SK-N-SH treated with all-trans-retinoic acid at 6 μM for 48 hours (cell line): ENCODE measurements at places on chromosomes 1 and 21.
A peak's percentile ranks its signal among the peaks of the same experiment; 100 is the strongest.

GRCh38 chr21:45138199-45139002 lies 64.0 kb downstream of the ADARB1 start:
- peak; percentile 41; the same call in 2 of the 3 replicates for ATAC-seq

DNA sequence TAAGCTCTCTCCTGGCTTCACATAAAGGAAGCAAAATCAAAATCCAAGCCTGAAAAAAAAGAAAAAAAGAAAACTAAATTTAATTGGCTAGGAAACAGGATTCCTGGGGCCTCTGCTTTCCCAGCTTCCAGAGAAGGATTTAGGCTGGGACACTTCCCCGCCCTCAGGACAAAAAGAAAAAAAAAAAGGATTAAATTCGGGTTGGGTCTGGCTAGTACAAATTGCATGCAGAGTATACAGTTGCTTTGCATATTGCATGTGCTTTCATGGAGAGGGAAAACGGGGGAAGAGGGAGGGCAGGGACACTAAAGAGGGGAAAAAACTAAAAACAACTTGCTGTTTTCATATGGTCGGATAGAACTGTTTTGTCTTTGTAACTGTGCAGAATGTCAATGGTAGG lies 42.7 kb downstream of the OLIG1 start:
- ATAC-seq: no peak

GRCh38 chr21:45972716-45973474 lies 8.7 kb upstream of the COL6A1 start:
- peak; percentile 40 for ATAC-seq

GRCh38 chr1:104648269-104648691 lies 898.6 kb downstream of the AMY1C start:
- no peak for ATAC-seq

DNA sequence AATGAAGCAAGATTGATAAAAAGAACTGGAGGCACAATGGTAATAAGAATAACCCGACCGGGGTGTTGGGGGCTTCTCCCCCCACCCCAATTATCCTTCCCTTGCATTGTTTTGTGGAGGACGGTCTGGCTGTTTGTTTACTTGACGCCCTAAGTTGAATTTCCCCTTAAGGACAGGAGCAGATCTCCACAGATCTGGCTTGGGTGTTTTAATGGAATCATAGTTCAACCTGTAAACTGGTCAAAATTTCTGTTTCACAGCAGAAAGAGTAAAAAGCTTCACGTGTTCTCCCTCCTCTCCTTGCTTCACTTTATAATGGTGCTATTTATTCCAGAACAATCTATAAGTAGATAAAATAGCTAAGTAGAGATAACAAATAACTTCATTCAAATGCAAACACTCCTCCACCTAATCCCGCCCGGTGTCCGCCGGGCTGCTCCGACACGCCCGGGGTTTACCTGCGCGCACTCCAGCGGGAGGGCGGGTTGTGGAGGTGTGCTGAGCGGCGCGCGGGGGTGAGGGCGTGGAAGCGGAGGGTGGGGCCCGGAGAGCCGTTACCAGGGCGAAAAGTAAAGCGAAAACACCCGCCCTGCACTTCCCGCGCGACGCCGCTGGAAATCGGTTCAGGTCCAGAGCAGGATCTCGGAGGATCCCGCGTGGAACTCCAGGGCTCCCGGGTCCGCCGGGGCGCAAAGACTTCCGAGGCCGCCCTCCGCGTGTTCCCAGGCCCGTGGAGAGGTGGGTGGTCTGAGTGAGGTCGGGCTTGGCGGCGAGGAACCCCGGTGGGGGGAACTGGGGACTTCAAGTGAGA lies 2.0 kb upstream of the ATF3 start:
- no peak for ATAC-seq

- ATAC-seq: no peak
Measured at GRCh38 chr1:27656157-27656893, 15.7 kb downstream of the IFI6 start.
